ENCODE measurements at places on chromosomes 7 and 10. TPM values are rescaled to one million over a fixed set of nuclear protein-coding genes. Genes with fewer than 3 reads are reported as not detected.

GRID1 gene
- 6.3 TPM for total RNA-seq

CTTNBP2 gene
- 10.6 TPM for total RNA-seq

DLX5 gene
- total RNA-seq = not detected

FBH1 gene
- total RNA-seq = 101 TPM

TSPAN12 gene
- total RNA-seq = 65.8 TPM

ORAI2 gene
- total RNA-seq = 27.1 TPM

AQP1 gene
- 995 TPM for total RNA-seq

TACC2 gene
- 92.5 TPM for total RNA-seq

IFIT1 gene
- 14.4 TPM for total RNA-seq

GJD4 gene
- total RNA-seq = not detected

PTPN20 gene
- total RNA-seq = 3.1 TPM

CYP3A7 gene
- 92.6 TPM for total RNA-seq

LBX1 gene
- not detected for total RNA-seq

- no peak for DNase-seq
Observed at GRCh38 chr7:70034999-70035398, 436.7 kb downstream of the AUTS2 start.

DNA sequence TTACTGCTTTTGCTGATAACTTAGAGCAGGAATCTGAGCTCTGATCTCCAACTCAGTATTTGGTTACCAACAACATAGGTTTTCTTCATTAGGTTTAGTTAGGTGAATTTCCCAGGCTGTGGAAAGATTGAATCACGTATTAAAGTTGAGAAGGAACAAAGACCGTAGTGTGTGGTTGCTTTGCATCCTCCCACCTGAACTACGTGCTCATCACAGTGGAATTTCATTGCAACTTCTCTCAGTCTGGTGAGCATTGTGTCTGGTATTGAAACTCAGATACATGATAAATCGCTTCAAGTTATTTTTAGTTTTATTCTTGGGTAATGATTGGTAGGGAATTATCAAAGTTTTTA is 139.4 kb upstream of the AKR1E2 start:
- DNase-seq = no peak

- DNase-seq = no peak
Observed at GRCh38 chr10:99328579-99329303, 415 bp upstream of the CNNM1 start.

- no peak for DNase-seq
Observed at GRCh38 chr10:101617824-101618568, 29.9 kb downstream of the DPCD start.

DNA sequence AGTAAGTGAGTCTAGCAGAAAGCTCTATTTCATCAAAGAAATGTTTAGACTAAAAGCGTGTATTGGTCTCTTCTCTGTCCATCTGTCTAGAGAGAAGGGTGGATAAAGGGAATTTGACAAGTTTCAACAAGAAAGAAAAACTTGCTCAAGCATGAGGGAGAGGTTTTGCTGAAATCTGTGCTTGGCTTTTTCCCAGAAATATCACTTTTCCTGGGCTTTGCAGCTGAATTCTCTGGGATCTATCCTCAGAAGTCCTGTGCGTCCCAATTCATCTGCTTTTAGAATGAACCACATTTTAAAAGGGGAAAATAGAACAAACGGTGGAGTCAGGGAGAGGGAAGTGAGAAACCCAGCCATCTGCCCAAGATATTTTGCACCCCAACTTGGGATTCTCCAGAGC is 59.6 kb upstream of the CELF2 start:
- DNase-seq = no peak

GRCh38 chr7:108347616-108348015 is 108.6 kb downstream of the NRCAM start:
- DNase-seq = no peak

- DNase-seq = no peak
Observed at GRCh38 chr10:66095610-66096009, 830.2 kb upstream of the LRRTM3 start.

DNA sequence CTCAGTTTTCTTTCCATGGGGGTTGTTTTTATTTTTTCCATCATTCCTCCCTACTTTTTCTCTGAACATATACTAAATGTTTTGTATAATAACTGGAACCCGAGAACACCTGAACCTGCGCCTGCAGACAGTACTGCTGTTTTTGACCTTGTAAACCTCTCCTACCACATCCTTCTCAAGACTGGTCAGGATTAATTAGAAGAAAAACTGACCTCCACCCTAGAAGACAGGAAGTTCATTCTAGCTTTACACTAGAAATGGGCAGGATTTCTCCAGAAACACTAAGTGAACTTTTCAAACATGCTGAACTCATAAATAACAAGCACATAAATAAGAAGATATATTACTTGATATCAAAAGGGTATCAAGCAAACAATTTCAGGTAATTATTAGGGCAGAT is 751 bp upstream of the HYCC1 start:
- DNase-seq = no peak

GRCh38 chr10:106788982-106789381 is 375.5 kb downstream of the SORCS1 start:
- no peak for DNase-seq

DNA sequence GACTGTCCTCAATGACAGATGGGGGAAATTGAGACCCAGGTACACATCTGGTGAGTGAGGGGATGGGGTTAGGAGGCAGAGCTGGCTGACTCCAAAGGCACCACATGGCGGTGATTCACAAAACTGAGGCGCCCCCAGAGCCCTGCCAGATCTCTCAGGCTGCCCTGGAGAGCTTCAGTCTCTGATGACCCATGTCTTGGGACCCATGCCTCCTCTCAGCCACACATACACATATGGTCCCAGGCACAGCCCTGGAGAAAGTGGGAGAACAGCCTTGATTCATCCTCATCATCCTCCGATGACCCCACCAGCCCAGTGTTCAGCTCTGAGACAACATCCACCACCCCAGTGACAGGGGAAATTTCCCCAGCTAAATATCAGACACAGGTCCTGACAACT is 426.0 kb downstream of the RPS24 start:
- DNase-seq = no peak

- no peak for DNase-seq
Observed at GRCh38 chr7:69130396-69130795, 467.9 kb upstream of the AUTS2 start.

DNA sequence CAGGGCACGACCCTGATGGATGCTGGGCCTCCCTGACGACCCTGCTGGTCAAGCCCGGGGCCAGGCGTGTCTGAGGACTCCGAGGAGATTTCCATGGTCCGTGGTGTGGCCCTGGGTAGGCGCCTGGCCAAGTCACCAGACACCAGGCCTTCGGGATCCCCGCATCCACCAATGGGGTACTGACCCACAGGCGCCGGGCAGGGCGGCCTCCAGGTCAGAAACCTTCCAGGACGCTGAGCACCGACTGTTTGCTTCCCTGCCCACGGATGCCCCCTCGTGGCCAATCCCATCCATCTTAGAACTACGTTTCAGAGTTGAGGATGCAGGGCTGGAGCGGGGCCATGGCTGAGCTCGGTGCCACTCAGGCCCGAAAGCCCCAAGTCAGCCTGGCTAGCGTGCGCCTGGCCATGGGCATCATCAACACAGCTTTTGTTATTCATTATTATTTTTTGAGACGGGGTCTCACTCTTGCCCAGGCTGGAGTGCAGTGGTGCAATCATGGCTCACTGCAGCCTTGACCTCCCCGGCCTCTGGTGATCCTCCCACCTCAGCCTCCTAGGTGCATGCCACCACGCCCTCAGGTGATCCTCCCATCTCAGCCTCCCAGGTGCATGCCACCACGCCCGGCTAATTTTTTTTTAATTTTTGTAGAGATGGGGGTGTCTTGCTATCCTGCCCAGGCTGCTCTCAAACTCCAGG is 7.1 kb upstream of the AMZ1 start:
- peak; percentile 78 for DNase-seq

DNA sequence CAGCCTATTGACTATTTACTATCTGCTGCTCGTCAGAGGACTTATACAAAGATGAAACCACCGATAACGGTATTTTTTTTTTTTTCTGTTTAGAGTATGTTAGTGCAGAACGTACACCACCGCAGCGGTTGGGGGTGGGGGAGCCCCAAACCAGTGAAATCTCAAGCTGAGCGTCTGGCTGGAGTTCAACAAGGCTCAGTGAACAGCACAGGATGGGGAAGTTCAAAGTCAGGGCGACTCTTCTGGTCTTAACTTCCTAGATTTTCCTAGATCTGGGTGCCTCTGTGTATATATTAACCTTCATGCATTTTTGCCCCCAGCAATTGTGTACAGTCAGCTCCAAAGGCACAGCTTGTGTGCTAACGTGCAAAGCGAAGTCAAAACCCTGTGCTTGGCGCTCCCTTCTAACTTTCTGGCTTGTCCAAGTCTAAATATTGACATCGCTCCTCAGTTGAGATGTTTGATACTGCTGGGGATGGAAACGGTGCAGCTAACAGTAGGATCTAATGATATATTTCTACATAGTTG is 1.1 kb downstream of the RHOBTB1 start:
- DNase-seq = peak; percentile 47

- DNase-seq = no peak
Observed at GRCh38 chr10:31000867-31001266, 30.8 kb downstream of the ZNF438 start.

GRCh38 chr10:112565434-112566053 is 118.5 kb downstream of the VTI1A start:
- peak; percentile 58 for DNase-seq

DNA sequence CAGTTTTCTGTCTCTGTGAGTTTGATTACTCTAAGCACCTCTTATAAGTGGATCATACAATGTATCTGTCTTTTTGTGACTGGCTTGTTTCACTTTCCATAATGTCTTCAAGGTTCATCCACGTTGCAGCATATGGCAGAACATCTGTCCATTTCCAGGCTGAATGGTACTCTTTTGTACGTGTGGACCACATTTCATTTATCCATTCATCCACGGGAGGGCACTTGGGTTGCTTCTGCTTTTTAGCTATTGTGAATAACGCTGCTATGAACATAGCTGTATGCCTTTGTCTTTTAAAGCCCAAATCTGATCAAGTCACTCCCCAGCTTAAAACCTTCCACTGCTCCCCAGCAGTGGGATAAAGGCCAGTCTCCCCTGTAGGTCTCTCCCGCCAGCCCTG is 31.5 kb downstream of the EGFR start:
- DNase-seq = no peak

DNA sequence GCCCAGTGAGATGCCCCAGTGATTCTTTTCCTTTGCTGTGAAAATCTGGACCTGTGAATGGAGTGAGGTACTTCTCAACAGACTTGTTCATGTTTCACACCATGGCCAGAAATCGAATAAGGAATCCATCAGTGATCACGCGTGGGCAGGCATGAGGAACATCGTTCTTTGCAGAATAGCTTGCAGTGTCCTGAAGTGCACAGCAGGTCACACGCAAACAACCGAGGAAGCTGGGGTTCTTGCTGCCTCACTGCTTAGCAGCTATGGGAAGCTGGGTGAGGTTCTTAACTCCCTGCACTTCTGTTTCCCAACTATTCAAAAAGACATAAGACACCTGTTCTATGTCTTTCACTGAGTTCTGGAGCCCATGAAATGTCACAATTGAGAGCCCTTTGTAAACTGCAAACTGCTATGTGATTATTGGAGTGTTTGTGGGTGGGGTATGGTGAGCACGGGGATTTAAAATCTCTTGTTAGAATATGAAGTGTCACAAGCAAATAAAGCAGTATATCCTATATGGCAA is 253.4 kb downstream of the KIAA1217 start:
- DNase-seq = no peak

DNA sequence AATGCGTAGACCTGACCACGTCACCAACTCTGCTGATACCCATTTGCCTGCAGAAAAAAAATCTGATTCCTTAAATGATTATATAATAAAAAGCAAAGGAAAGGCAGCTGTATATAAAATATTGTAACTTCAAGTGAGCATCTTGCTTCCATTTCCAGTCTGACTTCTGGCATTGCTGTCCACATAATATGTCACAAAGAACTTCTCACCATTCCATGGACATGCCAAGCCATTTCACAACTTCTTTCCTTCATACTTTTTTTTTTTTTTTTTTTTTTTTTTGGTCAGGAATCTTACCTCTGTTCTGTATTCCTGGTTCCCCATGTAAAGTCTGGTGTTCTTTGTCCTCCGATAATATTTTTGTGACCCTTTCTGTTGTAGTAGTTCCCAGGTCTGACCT is 165.5 kb downstream of the SND1 start:
- no peak for DNase-seq

DNA sequence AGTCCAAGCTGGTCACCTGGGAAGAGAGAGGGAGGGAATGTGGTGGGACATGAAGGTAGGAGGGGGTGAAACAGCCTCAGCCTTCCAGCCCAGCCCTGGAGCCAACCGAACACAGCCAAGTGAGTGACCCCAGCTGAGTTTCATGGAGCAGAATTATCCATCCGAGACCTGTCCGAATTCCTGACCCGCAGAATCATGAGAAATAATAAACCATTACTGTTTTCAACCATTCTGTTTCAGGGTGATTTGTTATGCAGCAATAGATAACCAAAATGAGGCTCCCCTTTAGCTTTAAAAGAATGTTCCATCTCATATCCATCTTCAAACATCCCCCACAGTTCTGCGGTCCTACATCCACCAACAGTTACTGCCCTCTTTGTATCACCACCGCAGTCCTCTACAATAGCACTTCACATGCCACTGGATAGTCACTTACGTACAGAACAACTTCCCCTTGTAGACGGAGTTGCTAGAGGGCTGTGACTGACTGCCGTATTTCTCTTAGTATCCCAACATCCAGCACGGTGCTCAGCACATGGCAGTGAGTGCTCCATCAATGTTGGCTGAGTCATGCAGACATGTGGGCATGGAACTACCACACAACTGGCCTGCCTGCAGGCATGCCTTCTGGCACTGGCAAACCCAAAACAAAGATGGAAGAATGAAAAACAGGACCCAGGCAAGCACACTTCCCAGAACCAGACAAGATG is 18.5 kb downstream of the KIAA1549 start:
- DNase-seq = no peak

DNA sequence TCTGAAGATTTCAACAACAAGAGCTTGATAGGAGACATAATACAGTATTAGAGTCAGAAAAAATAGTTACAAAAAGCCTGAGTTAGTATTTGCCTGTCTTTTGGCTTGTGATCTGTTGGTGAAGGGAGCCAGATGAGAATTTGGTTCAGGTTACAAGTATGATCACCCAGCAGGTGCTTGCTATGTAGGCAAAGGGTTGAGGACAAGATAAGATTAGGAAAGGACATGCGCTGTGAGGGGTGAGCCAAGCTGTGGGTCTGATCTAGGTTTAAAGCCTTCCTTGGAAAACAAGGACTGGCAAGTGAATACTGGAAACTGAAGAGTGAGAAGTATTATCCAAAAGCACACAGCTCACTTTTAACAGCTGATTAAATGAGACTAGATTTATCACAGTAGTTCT is 28.7 kb upstream of the CD36 start:
- no peak for DNase-seq

GRCh38 chr10:69374931-69375306 is 41.8 kb downstream of the TACR2 start:
- DNase-seq = no peak

DNA sequence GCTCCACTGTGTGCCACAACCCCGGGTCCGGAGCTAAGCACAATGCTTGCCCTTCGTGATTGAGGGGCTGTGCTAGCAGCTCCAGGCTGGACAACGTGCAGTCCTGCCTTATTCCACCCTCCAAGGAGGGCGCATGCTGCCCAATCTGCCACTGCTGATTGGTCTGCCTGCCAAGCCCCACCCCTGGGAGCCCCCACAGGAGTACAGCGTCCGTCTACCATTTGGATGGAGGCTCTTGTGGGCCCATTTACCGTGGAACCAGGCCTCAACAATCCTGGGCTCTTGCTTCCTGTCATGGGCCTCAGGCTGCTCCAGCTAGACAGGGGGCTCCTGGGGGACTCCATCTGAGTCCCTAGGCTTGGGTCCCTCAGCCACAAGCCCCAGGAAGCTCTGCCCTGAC is 173.3 kb downstream of the SLIT1 start:
- no peak for DNase-seq

GRCh38 chr7:101104799-101105198 is 19.5 kb downstream of the TRIM56 start:
- no peak for DNase-seq

- DNase-seq = no peak
Observed at GRCh38 chr7:20508109-20508508, 107.4 kb upstream of the ABCB5 start.

Measured in mucosa of gallbladder (tissue), 1 donor.